ENCODE measurements at places on chromosomes 6 and 20.

GRCh38 chr6:162467679-162468078 is 259.9 kb downstream of the PRKN start:
- DNase-seq = no peak

- DNase-seq = no peak
Observed at GRCh38 chr6:1285556-1285955, 26.3 kb upstream of the FOXQ1 start.

DNA sequence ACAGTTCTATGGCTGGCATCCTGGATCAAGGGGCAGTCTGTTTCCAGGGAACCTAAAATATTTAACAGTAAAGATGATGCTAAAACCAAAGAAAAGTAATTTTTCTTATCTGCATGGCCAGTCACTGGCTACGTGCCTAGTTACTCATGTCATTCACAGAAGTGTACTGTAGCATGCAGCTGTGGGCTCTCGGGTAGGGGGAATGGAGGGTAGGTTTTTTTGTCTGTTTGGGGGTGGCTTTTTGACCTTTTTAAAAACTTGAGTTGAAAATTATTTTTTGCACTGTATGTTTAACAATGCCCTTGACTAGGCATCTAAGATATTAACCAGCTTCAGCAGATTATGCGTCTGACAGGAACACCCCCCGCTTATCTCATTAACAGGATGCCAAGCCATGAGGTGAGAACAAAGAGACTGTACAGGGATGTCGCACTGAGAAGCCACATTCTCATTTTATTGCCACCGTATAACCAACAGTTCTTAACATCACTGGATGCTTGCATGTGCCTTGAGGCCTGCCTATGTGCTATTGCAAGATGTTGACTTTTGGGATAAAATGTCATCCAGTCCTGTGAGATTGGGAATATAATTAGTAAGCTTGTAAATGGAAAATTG is 30.3 kb upstream of the MAPK13 start:
- no peak for DNase-seq

GRCh38 chr6:13248584-13248985 is 79.8 kb downstream of the TBC1D7 start:
- DNase-seq = no peak

DNA sequence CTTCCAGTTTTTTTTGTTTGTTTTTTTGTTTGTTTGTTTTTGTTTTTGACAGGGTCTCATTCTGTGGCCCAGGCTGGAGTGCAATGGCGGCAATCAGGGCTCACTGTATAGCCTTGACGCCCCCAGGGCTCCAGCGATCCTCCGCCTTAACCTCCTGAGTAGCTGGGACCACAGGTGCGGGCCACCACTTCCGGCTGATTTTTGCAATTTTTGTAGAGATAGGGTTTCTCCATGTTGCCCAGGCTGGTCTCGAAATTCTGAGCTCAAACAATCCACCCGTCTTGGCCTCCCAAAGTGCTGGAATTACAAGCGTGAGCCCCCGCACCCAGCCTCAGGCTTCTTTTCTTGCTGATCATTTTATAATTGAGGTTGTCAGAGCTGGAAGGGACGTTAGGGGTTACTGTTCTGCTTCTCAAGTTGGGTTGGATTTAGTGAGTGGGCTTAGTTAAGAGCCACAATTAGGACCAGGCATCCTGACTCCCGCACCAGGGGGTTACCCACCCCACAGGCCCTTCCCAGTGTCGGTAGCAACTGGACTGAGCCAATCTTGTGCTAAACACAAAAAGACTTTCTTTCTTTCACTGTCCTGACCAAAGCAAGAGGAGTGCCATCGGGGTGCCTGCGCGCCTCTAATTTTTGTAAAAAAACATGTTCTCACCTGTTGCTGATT is 13.1 kb upstream of the ZSCAN9 start:
- peak; percentile 12 for DNase-seq

GRCh38 chr6:37258405-37259105 is 611 bp upstream of the TMEM217 start:
- DNase-seq = no peak

DNA sequence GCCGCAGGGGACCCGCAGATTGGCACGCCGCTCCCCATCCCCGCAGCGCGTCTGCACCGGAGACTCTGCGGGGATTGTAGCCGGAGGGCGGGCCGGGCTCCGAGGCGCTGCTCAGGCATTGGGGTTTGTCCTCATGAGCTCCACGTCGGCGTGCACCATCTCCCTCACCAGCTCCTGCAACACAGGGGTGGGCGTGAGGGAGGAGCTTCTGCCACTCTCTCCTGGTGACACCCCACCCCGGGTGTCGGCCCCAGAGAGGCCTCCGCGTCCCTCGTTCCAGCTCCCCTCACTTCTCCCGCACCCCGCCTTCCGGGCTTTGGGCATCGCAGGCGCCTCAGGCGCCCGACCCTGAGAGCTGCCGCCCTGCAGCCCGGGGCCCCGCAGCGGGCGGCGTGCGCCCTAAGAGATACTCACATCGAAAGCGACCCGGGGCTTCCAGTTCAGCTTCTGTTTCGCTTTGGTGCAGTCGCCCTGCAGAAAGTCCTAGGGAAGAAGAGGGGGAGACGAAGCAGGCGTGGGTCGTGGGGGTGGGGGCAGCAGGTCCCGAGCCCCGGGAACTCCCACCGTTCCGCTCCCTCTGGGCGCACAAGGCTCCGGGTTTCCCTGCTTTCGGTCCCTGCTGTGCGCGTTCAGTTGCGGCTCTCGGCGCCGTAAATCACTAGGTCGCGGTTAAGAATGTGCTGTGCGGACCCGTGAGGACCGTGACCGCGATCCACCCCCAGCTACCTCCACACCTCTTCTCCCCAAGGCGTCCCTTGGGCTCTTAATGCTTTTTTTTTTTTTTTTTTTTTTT is 14.5 kb downstream of the FOXC1 start:
- peak; percentile 53 for DNase-seq

DNA sequence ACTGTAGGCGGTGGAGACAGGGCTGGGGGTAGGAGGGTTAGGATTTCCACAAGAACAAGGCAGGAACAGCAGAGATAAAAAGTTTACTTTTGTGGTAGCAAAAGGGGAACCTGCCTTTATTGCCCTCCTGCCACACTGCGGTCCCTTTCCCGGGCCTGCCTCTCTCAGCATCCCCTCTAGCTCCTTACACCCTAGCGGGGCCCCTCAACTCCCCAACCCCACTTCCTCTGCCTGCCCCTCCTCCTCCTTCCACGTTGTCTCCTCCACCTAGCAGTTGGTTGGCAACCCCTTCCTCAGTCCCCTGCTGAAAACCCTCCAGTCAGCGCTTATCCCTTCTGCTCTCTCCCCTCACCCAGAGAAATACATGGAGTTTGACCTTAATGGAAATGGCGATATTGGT is 714 bp downstream of the AIF1 start:
- no peak for DNase-seq

- DNase-seq = no peak
Observed at GRCh38 chr20:49468412-49468811, 14.1 kb downstream of the KCNB1 start.

GRCh38 chr6:72032086-72032485 is 145.7 kb downstream of the RIMS1 start:
- DNase-seq = peak; percentile 4

GRCh38 chr6:147205690-147206600 is 1.7 kb downstream of the STXBP5 start:
- peak; percentile 31 for DNase-seq

GRCh38 chr6:101482606-101483005 is 89.1 kb downstream of the GRIK2 start:
- DNase-seq = no peak

- no peak for DNase-seq
Observed at GRCh38 chr6:45576648-45577624, 199.2 kb upstream of the SUPT3H start.

- DNase-seq = no peak
Observed at GRCh38 chr6:43734294-43734665, 35.7 kb upstream of the VEGFA start.

GRCh38 chr6:36759148-36759759 is 61.6 kb downstream of the RAB44 start:
- DNase-seq = peak; percentile 74

DNA sequence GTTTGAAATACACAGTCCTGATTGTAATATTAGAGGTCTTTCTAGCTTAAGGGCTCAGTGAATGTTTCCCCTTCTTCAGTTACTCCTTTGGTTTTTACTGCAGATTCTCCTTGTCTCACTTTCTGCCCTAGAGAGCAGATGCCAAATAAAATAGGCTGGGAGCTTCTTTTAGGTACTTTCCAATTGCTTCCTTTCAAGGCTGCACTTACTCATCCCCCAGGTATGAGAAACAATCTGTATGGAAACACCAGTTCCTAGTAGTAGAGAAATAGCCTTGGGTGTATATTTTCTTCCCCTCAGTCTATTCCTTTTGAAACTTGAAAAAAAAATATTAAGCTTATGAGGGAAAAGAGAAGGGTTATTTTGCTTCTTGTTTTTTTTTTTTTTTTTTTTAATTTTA is 139.7 kb downstream of the PAK5 start:
- peak; percentile 1 for DNase-seq

- peak; percentile 61 for DNase-seq
Observed at GRCh38 chr6:105459864-105460263, 57.0 kb upstream of the PREP start.

DNA sequence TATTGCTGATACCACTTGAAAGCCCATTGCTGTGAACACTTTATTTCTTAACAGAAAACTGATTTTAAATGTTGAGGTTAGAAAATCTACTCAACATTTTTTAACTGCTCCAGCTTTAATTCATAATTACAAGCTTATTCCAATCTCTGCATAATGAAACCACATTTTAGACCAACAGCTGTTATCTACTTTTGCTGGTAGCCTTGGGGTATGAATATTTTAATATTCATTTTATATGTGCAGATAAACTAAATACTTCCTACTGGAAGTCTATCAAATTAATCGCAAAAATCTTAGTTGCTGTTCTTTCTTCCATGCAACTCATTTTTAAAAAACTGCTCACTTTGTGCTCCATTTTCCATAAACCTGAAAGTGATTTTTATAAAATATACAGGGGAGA is 189.3 kb upstream of the SLC35B3 start:
- no peak for DNase-seq

DNA sequence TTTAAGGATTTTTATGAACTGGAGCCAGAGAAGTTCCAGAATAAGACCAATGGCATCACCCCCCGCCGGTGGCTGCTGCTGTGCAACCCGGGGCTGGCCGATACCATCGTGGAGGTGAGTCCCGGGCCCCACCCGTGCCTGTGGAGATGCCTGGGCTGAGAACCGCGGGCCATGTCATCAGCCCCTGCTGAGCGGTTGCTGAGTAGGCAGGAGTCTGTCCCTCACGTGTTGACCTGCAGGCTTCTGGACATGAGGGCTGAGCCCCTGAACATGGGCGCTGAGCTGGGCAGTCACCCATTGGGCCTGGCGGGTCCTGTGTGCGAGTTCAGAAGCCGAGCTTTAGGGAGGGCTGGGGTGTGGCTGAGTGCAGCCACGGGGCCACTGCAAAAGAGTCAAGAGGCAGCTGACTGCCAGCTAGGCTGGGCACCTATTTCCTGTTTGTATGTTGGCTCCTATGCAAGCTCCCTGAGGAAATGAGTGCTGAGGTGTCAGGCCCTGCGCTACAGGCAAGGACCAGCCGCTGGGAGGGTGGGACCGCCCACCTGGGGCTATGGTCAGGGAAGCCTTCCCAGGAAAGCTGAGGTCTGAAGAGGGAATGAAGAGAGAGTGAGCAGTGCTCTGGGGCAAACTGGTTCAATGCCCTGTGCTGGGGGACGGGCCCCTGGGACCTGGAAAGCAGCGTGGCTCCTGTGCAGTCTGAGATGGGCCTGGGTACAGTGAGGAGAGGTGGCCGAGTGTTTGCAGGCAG is 34.3 kb downstream of the PYGB start:
- no peak for DNase-seq

GRCh38 chr6:162140251-162140852 is 587.2 kb downstream of the PRKN start:
- no peak for DNase-seq

GRCh38 chr6:155040901-155041650 is 46.0 kb downstream of the TIAM2 start:
- DNase-seq = no peak

DNA sequence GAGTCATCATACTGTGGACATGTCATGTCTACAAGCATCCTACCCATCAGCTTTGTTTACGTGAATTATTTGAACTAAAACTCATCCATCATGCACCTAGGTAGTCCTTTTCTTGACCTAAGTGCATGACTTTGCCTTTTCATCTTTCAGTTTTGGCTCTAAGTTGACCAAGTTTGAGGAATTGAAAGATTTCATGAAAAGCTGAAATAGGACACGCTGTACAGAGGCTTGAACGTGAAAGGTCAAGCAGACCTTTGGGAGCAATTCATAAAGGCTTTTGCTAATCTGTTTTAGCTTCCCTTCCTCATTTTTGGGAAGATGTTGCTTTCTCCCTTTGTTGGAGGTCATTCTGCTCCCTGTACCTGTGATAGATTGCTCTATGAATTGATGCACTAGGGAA is 55.1 kb upstream of the MLIP start:
- no peak for DNase-seq

DNA sequence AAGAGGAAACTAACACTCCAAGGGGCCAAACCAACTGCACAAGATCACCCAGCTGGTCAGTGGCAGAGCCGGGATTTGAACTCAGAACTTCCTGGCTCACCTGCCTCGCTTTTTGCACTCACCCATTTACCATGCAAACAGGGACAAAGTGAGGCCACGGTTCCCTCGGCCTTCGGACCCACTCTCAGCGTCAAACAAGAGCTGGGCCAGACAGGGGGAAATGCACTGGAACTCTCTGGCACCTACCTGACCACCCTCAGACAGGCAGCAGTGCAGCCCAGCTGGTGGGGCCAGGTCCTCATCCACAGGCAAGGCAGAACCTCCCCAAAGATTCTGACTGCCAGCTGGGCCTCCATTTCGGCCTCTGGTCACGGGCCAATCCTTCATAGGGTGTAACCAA is 93.7 kb upstream of the SRSF6 start:
- DNase-seq = no peak

- DNase-seq = no peak
Observed at GRCh38 chr6:16204653-16205376, 33.6 kb upstream of the GMPR start.

- peak; percentile 48 for DNase-seq
Observed at GRCh38 chr20:5168651-5169396, 42.0 kb downstream of the CDS2 start.

- no peak for DNase-seq
Observed at GRCh38 chr6:108904741-108905140, 56.5 kb downstream of the ARMC2 start.

DNA sequence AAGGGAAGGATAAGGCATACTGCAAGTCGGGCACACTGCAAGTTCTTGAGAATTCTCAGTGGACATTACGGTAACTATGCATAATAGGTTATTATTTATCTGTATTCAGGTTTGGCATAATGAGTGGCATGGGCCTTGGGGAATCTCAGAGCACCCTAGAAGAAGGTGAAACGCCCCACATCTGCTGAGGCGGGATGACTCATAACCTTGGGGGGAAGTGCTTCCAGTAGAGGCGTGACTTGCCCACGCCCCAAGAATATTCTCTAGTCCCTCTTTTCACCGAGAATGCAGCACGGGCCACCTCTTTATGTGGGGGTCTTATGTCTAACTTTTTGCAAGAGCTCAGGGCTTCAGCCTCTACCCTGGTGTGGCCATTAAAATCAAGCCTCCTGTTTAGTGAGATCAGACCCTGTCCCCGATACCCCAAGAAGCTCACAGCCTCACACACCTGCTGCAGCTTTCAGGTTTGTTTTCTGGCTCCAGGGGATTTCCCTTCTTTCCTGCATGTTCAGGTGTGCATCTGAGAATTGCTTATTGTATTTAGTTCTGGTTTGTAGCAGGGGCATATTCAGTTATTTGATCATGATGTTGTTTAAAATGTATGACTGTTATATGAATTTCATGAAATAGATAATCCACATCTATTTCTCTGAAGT is 19.1 kb downstream of the ZFP64 start:
- no peak for DNase-seq

Measured in iris pigment epithelial cell (primary cell).